Activated CD4-positive, alpha-beta memory T cell treated with anti-CD3 and anti-CD28 coated beads, Interleukin-2, amount 10 ng/mL, durations not matched to agents 7 days and 5 days (primary cell): ENCODE measurements at places on chromosomes 3 and 15. TPM values are rescaled to one million over a fixed set of nuclear protein-coding genes. Genes with fewer than 3 reads are reported as not detected.

SMCO1 gene
- total RNA-seq = not detected

GCSAM gene
- total RNA-seq = 19.9 TPM

- DNase-seq = no peak
These were observed 800.3 kb upstream of the GBE1 start for GRCh38 chr3:82561784-82562183.

DNA sequence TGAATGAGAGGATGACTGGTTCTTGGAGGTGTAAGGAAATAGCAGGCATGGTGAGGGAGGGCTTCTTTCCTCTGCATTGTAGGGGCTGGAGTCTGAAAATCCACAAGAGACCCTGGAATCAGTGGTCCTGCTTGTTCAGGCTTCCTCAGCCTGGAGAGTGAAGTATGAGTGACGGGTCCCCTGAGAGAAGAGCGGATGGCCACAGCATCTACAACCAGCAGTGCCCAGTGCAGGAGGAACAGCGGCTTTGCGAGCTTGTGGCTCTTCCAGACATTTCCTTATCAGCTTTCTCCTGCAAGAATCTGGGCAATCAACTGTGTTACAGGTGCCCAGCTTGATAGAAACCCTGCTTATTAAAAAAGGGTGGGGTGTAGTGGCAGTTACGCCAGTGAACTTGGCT lies 97.0 kb upstream of the HES1 start:
- DNase-seq = no peak

DNA sequence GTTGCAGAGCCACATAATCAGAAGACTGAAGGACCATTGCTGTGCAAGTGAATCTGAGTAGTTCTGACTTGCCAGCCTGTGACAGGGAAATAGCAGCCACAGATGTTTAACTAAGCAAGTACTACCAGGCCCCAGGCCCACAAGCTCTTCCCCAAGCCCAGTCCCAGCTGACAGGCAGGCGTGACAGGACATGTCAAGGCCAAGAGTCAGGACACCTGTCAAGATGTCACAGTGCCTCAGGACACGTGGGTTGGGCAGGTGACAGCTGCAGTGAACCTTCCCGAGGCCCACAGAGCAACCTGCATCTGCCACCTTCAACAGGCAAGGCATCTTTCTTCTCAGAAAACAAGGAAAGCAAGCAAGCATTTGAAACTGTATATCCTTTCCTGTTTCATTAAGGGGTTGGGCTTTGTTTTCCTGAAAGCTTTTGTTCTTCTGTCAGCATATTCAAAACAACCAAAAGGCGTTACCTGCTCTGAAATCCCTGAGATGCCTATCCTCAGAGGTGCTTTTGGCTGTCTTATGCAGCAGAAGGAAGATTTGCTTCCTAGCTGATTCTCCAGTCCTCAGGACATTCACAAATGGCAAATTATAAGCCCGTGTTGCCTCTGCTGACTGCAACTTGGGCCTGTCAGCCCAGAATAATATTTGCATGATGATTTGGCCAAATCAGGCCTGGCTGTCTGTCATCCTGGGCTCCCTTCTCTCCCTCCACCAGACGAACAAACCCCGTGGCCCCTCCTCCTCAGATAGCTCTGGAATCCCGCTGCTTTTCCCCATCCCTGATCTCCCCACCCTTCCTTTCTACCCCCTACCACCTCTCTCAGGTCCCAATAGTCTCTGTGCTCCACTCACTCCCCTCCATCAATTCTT lies 171.8 kb upstream of the WNT5A start:
- no peak for DNase-seq
